ENCODE measurements at places on chromosomes 4 and X. TPM values are rescaled to one million over a fixed set of nuclear protein-coding genes. Genes with fewer than 3 reads are reported as not detected.

- no peak for DNase-seq
These were observed 317.7 kb upstream of the NOCT start for GRCh38 chr4:138697851-138698250.

GRCh38 chr4:96383349-96383748 lies 543.5 kb downstream of the PDHA2 start:
- DNase-seq = no peak

DNA sequence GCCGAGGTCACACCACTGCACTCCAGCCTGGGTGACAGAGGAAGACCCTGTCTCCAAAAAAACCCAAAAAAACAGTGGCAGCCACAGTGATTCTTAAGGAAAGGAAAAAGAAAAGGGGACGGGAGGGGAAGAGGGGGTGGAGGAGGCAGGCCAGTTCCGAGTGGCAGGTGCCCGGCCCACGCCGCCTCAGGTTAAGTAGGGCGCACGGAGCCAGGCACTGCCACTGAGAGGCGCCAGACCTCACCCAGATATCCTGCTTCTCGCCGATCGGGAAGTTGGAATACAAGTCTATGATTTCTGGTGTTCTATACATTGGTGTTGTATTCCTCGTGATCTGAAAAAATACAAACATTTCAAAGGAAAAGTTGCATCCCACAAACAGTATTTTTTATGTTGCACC lies 35.9 kb downstream of the GAK start:
- no peak for DNase-seq

GRCh38 chr4:4388836-4389575 lies 2.1 kb downstream of the NSG1 start:
- no peak for DNase-seq

- no peak for DNase-seq
These were observed 87.5 kb downstream of the PPP3CA start for GRCh38 chr4:101259876-101260275.

DNA sequence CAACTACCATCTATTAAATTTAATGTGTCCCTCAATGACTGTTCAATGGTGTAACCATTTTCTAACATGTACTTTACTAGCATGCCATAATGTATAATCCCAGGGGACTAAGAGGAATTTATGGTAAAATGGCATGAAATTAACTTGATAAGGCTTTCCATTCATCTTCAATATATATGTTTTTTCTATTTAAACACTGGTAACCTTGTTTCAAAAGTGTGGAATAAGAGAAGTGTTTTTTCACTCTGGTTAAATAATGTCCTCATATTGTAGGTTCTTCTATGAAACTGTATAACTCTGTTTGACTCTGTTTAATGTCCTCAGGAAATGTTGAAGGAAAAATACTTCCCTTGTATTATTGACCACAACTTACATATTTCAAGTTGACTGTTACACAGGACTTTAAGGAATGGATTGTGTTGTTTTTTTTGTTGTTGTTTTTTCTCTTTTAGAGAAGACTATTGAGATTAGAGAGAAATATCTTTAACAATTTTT lies 113.8 kb upstream of the ARSJ start:
- DNase-seq = no peak

DNA sequence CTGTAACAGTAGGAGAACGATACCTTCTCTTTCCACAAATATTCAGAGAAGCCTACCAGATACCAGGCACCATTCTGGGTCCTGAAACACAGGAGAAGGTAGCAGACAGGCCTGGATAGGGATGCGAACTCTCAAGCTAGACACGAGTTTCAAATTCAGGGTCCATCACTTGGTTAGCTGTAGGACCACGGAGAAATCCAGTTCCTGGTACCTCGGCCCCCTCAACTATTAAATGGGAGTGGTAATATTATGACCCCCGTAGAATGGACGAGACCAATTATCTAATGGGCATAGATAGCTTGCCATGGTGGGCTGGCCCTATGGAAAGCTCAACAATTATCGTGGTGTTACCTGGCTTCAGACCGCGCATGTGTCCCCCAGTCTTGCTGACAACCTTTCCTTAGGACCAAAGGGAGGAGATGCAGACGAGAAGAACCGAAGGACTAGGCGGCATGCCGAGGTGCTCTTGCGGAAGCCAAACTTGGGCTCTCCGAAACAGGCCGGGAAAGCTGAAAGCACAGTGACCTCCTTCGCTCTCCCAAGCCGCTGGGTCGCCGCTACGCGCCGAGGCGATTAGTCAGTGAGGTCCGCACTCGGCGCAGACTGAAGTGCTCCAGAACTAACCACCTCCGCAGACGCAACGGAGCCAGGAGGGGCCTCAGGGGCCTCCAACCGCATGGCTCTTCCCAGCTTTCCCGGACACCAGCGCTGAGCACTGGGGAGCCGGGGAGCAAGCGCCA lies 19.6 kb downstream of the NKX3-2 start:
- no peak for DNase-seq

DNA sequence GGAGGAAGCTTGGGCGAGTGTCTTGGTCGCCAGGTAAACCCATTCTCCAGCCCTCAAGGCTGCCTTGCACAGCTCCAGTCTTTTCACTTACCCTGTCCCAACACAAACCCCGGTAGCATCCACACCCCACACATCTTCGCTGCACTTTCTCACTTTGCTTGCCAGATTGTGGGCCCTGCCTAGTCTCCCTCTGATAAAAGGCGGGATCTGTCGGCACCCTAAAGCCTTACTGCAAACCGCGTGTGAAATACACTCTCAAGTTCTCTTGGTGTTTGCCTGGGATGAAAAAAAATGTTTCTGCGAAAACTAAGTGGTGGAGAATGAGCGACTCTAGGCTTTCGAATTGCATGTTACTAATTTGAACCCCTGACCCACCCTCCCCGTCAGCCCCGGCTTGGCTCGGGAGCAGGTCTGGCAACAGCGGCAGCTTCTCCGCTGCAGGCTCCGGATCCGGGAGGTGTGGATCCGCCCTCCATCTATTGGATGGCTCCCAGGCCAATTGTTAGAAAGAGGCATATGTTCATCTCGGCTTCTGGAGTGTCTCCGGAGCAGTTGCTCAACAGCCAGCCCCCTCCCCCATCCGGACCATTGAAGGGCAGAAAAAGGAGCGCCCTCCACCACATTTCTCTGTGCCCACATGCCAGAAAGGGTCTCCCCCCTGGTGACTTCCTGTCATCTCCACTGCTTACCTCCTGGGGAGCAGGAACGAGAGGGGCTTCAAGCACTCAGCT lies 3.0 kb upstream of the CITED1 start:
- peak; percentile 74 for DNase-seq

- DNase-seq = no peak
These were observed 14.7 kb downstream of the FGFRL1 start for GRCh38 chr4:1026115-1026514.

DNA sequence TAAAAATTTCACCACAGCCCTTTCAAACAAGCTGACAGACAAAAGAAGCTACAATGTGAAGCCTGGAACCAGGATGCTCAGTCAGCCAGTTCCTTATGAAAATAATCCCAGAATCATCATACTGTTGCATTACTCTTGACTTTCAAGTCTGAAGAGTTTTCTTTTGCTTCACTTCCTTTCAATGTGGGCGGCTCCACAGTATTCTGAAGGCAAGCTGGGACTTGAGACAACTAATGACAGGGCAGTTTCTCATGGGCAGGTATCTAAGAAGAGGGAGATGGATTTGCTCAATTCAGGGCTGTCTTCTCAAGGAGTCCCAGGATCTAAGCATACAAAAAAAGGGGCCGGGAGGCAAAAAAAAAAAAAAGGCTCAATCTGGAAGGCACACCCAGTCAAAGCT lies 173.4 kb downstream of the PAPSS1 start:
- DNase-seq = no peak

- DNase-seq = no peak
These were observed 154.3 kb downstream of the CFAP299 start for GRCh38 chr4:80489798-80490197.

DNA sequence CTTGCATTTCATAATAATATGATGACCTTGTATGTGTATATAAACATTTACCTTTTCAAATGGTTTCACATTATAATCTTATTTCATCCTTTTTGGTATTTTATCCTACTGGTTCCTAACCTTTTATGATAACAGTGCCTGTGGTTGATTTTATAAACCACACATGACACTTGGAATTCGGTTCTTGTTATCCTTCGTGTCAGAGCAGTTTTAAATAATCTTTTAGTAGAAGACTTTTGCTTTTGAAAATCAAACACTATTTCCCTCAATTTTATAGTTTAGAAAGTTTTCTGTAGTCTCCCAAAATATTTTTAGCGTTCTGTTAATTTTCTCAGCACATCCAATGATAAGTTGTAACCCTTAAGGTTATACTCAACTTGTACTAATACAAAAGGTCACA lies 676.8 kb downstream of the RAPGEF2 start:
- DNase-seq = no peak

DNA sequence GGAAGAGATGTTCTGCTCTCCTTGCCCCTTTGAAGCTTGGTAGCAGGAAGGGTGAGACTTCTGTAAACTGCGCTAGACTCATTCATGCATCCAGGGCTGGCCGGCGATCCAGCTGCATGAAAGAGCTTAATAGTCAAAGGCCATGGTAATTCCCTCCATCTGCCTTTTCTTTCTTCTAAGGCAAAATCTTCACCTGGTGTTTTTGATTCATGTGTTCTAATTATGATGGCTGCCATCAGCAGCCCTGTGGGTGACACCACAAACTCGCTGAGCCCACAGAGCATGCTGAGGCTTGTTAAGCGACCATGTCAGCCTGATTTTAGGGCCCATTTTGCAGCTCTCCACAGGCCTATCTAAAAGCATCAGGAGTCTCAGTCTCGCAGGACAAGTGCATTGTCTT lies 450.1 kb upstream of the TENM3 start:
- no peak for DNase-seq

DNA sequence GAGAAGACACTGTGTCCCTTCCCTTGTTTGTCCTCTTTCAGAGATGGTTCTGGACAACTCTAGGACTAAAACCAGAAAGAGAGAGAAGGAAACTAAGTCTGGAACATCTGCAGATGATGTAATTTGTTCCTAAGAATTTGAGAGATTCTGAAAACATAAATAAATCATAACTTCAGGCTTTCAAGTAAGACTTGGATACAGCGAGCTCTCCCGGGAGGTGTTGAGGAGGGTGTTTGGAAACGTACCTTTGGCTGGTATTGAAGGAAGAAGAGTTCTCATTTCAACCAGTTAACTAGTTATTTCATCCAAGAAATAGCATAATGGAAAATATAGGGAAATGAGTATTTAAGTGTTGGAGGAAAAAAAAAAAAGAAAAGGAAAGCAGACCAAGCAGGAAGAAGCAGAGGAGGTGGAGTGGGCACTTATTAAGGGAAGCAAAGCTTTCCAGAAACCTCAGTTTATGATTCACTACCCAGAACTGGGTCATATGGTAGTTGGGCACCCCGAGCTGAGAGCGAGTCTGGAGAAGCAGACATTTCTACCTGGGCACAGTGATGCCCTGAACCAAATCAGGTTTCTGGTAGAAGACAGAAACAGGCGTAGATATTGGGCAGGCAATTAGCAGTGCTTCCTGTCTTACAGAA lies 26.9 kb downstream of the CCNG2 start:
- DNase-seq = no peak

DNA sequence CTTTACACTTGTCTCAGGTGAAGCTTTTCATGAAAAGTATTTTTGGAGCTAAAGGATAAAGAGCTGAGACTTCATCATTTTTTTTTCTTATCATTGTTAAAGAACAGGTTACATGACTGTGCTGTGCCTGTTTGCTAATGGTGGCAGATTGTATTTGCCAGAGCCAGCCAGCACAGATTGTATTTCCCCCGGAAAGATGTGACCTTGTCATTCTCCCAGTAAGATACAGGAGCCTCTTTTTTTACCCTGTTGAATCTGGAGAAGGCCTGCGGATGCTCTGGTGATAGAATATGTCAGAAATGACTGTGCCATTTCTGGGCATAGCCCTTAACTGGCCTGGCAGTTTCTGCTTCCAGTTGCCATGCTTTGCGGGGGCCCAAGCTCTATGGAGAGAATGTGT lies 91.9 kb downstream of the GPRIN3 start:
- no peak for DNase-seq

DNA sequence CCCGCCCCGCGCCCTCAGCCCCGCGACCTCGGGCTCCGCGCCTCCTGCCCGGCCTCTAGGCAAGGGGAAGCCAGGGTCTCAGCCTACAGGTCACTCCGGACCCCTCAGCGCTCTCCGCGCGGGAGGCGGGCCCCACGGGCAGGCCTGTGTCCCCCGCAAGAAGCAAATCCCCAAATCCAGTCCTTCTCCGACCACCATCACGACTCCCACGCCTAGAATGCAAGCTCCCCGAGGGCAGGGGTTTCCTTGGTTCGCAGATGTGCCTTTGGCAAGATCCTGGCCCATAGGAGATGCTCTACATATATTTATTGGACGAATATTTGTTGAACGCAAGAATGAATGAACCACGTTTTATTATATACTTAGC lies 260 bp upstream of the CCDC149 start:
- DNase-seq = no peak

DNA sequence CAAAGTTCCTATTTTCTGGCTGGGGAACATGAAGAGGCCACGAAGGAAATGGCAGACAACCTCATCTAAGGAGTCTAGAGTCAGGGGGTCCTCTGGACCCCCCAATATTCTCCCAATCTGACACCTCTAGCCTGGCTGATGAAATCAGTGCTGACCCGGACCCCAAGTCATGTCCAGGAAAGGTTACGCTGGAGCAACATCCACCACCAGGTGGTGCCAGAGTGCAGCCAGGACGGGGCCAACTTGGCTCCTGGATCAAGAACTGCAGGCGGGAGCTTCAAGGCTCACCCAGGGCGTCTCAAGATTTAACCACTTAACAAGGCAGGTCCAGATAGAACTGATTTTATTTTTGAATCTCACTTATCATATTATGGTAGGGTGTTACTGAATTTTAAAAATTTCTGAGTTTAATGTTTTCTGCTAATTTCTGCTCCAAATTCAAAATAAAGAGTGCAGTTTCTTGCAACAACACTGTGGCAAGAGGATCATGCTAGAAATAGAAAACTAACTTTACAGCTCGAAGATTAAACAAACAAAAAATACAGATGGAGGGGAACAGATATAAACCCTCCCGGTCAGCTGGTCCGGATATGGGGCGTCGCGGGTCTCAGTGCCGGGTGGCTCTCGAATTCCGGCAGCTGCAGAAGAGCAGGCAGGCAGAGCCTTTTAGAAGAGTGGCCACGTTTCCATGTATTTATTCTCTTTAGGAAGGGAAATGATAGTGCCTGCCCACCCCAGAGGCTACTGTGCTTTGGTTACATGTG lies 135.5 kb downstream of the AFAP1 start:
- DNase-seq = peak; percentile 89

DNA sequence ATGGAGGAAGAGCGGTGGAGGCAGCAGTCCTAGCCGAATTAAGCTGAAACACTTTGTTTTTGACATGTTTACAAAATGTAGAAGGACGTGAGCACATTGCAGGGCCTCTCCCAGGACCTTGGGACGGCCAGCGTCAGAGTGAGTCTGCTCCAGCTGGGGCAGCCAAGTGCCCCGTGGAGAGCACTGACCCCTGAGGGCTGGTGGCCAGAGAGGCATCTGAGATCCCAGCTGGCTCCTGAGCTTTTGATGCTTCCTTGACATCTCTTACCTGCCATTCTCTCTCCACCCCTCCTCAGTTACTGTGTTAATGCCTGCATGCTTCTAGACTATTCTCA lies 24.7 kb downstream of the NAT8L start:
- no peak for DNase-seq

ADGRL3 gene
- 3.0 TPM for total RNA-seq

STPG2 gene
- 0.22 TPM for total RNA-seq

XK gene
- 9.0 TPM for total RNA-seq

NPY2R gene
- total RNA-seq = not detected

PAGE5 gene
- not detected for total RNA-seq

ETFDH gene
- total RNA-seq = 389 TPM

SGMS2 gene
- 18.5 TPM for total RNA-seq

CT47B1 gene
- total RNA-seq = not detected

ANXA3 gene
- 41.4 TPM for total RNA-seq

LIMCH1 gene
- 272 TPM for total RNA-seq

CT45A9 gene
- total RNA-seq = not detected

AKAP14 gene
- total RNA-seq = not detected

Measured in Right ventricle myocardium superior (tissue), 1 donor.